ENCODE measurements at places on chromosomes 6 and 20.
A peak's percentile ranks its signal among the peaks of the same experiment; 100 is the strongest.

DNA sequence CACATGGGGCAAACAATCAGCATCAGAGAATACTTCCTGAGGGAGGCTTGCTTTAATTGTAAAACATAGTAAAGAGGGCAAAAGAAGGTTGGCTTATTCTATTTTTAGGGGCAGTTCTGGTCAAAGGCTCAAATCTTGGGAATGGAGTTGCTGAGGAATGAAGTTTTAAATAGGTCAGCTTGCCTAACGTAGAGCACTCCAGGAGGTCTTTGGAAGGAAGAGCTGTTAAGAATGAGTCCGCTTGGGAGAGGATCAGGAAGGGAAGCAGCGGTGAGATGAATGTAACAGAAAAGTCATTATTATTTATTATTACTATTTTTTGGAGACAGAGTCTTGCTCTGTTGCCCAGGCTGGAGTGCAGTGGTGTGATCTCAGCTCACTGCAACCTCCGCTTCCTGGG lies 108.7 kb downstream of the ZFAND3 start:
- no peak for DNase-seq

GRCh38 chr6:116562614-116563013 lies 8.7 kb upstream of the RWDD1 start:
- DNase-seq, result no peak

DNA sequence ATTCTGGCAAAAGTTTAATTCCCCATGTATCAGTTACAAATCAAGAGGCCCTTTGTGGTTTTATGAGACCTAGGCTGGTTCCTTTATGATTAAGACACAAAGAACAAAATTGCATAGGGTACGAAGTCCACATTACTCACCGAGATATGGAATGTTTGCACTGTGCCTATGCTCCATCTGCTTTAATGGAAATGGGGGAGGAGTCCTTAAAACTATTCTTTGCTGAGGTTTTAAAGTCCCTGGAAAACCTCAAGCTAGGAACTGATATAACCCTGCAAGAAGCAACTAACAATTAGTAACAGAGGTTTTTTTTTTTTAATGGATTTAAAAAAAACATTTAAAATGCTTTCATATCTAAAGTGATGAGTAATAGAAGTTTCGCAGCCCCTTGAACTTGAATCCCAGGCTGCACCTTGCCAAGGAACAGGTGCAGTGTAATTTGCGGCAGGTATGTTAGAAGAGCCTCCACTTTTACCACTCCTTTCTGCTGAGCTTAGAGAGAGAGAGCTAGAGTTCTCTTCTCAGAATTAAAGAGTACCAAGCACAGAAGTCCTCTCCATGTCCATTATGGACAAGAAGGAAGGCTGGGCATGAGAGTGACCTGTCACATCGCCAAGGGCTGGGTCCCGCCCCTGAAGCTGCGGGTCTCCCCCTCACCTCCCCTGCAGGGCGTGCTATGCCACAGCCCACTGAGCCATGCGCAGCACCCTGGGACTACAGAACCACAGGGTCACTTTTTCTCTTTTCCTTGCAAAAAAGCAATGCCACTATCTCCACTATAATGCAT lies 2.3 kb downstream of the SERPINB1 start:
- peak; percentile 88 for DNase-seq

GRCh38 chr20:21008951-21009350 lies 97.2 kb downstream of the LINC00237 start:
- DNase-seq, result no peak

DNA sequence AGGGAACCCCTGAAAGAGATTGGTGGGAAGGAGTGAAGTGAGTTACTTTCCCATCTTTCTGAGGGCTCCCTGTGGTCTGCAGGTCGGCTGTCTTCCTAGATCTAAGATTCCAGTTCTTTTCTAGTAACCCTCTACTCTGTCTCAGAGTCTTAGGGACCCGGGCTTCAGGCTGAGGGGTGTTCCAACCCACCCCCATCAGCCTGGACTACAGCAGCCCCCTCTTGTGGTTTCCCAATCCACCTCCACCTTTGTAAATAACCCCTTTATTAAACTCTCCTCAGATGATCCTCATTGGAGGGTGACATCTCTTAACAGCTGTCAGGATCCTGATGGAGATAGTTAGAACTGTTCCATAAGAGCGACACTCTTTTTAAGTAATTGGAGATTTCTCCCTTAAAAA lies 300.4 kb downstream of the LRFN2 start:
- DNase-seq, result no peak

GRCh38 chr6:166754218-166755030 lies 127.4 kb upstream of the RPS6KA2 start:
- DNase-seq, result peak; percentile 84

DNA sequence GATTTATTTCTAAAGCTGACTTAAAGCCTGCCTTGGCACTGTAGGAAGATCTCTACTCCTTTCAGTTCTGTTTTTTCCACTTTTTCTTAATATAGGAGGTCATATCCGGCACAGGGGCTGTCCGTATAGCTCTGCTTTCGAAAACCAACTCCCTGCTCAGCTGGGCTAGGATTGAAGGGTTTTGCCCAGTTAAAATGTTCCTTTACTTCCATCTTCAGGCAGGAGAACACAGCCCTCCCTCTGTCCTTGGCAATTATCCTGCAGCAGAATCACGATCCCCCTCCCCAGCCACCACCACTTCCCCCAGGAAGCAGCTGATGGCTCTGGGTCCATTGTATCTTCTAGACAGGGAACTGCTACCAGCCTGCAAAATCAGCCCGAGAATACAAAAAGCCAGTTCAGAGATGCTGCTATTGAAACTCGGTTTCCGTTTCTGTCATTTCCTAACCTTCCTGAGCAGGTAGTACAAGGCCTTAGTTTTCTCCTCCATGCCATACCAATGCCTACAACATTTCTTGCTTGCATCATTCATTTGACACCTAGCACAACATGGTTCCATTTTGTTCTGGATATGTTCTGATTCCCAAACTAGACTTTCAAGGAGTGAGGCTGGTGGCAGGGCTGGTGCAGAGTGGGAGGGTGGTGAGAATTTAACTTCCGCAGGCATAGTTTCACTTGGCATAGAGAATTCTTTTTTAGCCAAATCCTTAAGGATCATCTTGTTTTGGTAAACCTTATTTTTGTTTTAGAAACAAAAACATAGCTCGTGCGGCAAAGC lies 53.9 kb downstream of the FAM50B start:
- no peak for DNase-seq

- no peak for DNase-seq
Measured at GRCh38 chr6:56065408-56065807, 182.0 kb downstream of the COL21A1 start.

DNA sequence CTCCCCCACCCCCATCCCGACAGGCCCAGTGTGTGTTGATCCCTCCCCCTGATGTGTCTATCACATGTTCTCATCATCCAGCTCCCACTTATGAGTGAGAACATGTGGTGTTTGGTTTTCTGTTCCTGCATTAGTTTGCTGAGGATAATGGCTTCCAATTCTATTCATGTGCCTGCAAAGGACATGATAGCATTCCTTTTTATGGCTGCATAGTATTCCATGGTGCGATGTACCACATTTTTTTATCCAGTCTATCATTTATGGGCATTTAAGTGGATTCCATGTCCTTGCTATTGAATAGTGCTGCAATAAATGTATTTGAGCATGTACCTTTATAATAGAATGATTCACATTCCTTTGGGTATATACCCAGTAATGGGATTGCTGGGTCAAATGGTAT lies 66.6 kb upstream of the NXT1 start:
- DNase-seq, result no peak

All from osteoblast (primary cell).